Adipose tissue (tissue), 3 donors: ENCODE measurements at places on chromosomes 11 and 22. TPM values are rescaled to one million over a fixed set of nuclear protein-coding genes. Genes with fewer than 3 reads are reported as not detected.

Gene BIRC3
- 4.3 TPM for polyA plus RNA-seq

Gene DEUP1
- 0.22 TPM for polyA plus RNA-seq

Gene CRACR2B
- polyA plus RNA-seq, result 50.7 TPM

Gene SLCO2B1
- 16.5 TPM for polyA plus RNA-seq

Gene MUC5B
- not detected for polyA plus RNA-seq

Gene MAPK8IP2
- polyA plus RNA-seq, result 0.67 TPM
